ENCODE measurements at places on chromosomes 7 and 10. TPM values are rescaled to one million over a fixed set of nuclear protein-coding genes. Genes with fewer than 3 reads are reported as not detected.

- no peaks in the 10 kb centered on the region for H3K27me3 ChIP-seq
- no peaks in the 10 kb centered on the region for H3K36me3 ChIP-seq
- H3K4me3 ChIP-seq = no peak overlapping the region
- DNase-seq = no peak
- H3K27ac ChIP-seq = no peak overlapping the region
Measured at GRCh38 chr7:33937871-33938270, 32.5 kb downstream of the BMPER start.

- H3K36me3 ChIP-seq = no peaks in the 10 kb centered on the region
- H3K27ac ChIP-seq = no peak overlapping the region
- no peak overlapping the region for H3K4me3 ChIP-seq
- peaks cover 39% of the 10 kb centered on the region for H3K4me1 ChIP-seq
- no peak for DNase-seq
Measured at GRCh38 chr7:28106321-28106829, 74.2 kb downstream of the JAZF1 start.

DNA sequence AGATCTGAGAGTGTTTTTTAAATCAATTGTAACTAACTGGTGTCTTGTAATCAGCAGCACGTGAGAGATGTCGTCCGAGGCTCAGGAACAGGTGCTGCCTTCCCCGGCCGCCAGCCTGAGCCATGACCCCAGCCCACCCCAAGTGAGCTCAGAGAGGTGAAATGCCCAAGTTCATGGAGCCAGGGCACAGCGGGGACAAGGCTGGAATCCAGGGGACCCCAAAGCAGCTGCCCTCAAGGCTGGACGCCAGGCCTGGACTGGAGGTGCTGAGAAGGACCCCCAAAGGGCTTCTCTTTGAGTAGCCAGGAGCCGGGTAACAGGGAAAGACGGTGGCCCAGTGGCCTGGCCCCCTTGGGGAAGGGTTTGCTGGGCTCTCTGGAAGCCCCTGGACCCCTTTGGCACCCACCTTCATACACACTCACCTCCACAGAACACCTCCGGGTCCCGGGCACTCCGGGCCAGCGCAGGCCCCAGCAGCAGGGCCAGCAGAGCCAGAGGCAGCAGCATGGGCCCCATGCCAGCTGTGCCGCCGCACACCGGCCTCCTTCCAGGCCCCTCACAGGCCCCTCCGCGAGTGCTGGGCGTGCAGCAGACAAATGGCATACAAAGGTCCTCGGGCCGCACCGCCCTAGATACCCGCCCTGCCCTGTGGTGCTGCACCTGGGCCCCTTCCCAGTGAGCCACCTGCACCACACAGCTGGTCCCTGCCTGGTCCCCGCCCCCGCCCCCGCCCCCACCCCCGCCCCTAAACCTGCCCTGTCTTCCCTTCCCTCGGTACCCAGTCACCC is 24.0 kb upstream of the CNPY1 start:
- H3K36me3 ChIP-seq = no peaks in the 10 kb centered on the region
- H3K27ac ChIP-seq = no peak overlapping the region
- no peak for DNase-seq

DNA sequence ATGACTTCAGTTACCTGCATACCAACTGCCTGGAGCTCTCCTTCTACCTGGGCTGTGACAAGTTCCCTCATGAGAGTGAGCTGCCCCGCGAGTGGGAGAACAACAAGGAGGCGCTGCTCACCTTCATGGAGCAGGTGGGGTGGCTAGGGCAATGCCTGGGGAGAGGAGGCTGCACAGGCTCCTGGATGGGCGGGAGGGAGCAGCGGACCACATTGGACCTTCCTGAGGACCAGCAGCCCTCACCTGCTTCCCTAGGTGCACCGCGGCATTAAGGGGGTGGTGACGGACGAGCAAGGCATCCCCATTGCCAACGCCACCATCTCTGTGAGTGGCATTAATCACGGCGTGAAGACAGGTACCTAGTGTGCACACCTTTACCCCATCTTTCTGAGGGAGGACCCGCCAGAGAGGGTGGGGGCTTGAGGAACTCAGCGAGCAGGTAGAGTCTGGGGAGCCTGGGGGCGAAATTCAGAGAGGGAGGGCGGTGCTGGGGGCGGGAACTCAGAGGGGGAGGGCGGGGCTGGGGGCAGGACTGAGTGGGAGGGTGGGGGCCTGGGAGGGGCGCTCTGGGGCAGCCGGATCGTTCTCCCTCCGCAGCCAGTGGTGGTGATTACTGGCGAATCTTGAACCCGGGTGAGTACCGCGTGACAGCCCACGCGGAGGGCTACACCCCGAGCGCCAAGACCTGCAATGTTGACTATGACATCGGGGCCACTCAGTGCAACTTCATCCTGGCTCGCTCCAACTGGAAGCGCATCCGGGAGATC is 9.0 kb downstream of the AEBP1 start:
- peaks cover 10% of the 10 kb centered on the region for H3K36me3 ChIP-seq
- no peaks in the 10 kb centered on the region for H3K27me3 ChIP-seq
- H3K27ac ChIP-seq = no peak overlapping the region
- no peak for DNase-seq

DNA sequence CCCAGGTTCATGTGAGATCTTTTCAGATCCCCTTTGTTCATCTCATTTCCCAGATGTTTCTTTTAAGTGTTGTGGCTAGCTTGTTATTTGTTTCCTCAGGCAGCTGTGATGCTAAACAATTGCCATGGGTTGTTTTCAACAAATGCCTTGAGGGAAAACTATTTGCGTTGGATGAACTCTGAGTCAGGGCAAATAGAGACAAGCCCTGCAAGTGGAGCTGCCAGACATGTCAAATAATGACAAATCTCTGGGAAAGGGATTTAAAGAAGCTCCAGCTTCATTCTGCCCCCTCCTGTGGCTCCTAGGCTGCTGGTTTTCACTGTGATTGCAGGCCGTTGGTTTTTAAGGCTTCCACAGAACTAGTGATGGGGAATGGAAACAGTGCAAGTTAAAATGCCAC is 272.4 kb upstream of the SP8 start:
- no peak overlapping the region for H3K4me3 ChIP-seq
- no peak overlapping the region for H3K27ac ChIP-seq
- H3K27me3 ChIP-seq = no peaks in the 10 kb centered on the region
- peaks cover 6% of the 10 kb centered on the region for H3K36me3 ChIP-seq
- peak; percentile 80 for DNase-seq

DNA sequence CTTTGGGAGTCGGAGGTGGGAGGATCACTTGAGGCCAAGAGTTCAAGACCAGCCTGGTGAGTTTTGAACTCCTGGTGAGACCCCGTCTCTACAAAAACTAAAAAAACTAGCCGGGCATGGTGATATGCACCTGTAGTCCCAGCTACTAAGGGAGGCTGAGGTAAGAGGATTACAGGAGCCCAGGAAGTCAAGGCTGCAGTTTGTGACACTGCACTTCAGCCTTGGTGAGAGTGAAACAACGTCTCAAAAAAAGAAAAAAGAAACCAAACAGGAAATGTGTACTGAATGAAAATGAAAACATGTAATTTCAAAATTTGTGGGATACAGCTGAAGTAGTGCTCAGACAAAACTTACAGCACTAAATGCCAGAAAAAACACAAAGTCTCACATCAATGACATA is 7.6 kb downstream of the ARHGAP12 start:
- no peaks in the 10 kb centered on the region for H3K27me3 ChIP-seq
- DNase-seq = no peak
- H3K4me3 ChIP-seq = no peak overlapping the region

GRCh38 chr10:84237199-84238051 is 3.9 kb downstream of the LRIT1 start:
- no peaks in the 10 kb centered on the region for H3K4me1 ChIP-seq
- H3K4me3 ChIP-seq = no peak overlapping the region
- no peak for DNase-seq
- peaks cover 17% of the 10 kb centered on the region for H3K27me3 ChIP-seq
- H3K27ac ChIP-seq = no peak overlapping the region

GRCh38 chr10:570628-571163 is 118.8 kb downstream of the DIP2C start:
- H3K4me3 ChIP-seq = no peak overlapping the region
- no peaks in the 10 kb centered on the region for H3K4me1 ChIP-seq
- H3K36me3 ChIP-seq = no peaks in the 10 kb centered on the region
- no peak overlapping the region for H3K27ac ChIP-seq
- DNase-seq = no peak

DNA sequence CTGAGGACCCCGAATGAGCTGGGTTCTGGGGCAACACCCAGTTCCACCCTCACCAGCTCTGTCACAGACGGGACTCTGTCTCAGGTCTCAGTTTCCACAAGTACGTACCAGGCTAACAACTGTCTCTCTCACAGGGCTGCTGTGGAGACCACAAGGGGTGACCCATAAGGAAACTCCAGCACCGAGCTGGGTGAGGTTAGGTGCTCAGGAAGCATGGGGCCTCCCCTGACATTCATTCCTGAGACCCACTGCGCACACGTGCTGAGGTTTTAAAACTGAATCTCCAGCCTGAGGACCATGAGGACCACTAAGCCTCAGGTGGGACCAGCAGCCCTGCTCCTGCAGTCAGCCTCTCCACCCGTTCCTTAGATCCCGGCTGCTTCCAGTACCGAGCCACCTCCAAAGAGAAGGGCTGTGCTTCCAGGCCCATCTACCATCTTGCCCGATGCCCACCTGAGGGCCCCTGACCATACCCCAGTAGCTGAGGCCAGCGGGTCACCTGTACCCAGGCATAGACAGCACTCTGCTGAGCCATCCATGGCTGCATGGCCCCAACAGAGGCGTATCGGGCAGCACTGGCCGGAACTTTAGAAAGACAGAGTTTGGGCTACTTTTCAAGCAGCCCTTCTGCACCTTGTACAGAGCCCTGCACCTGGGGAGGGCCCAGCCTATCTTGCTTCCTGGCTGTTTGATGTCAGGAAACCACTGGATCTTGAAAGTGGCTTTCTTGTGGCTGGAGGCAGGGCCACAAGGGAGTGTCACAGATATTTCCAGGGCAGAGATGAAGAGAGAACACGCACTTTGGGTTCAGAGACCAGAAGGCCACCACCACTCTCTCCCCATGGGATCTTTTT is 18.7 kb downstream of the HSPA12A start:
- H3K36me3 ChIP-seq = no peaks in the 10 kb centered on the region
- DNase-seq = no peak
- no peaks in the 10 kb centered on the region for H3K27me3 ChIP-seq

- H3K4me1 ChIP-seq = no peaks in the 10 kb centered on the region
- H3K4me3 ChIP-seq = no peak overlapping the region
- no peak overlapping the region for H3K27ac ChIP-seq
- no peaks in the 10 kb centered on the region for H3K36me3 ChIP-seq
- H3K27me3 ChIP-seq = no peaks in the 10 kb centered on the region
Measured at GRCh38 chr10:21797984-21798765, 205.4 kb downstream of the DNAJC1 start.

DNA sequence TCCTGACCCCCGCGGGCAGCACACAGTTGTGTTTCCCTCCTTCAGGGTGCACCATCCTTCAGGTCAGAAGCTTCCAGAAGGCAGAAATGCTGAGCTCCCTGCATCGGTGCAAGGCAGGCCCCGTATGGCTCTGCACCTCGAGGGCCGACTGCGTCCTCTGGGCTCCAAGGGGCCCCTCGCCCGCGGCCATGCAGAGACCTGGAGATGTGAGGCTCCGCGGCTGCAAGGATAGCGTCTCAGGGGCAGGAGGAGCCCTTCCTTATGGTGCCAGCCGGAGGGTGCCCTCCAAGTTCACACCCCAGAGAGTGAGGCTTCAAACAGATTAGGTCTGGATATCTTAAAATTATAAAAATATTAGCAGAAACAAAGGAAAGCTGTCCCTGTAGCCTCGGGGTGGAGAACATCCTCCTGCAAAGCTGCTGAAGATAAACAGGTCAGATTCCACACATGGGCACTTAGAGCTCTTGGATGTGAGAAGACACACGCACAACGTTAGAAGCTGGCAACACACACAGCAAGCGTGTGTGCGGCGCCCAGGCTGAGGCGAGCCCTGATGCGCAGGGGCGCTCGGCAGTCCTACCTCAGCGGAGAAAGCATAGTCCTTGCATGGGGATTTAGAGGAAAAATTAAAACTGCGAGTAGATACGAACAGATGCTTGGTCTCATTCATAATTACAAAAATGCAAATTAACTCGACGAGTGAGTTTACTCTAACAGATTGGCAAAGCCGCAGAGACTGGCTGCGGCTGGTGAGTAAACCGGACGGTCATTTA is 20.4 kb downstream of the KNDC1 start:
- no peaks in the 10 kb centered on the region for H3K4me1 ChIP-seq
- no peak overlapping the region for H3K27ac ChIP-seq
- no peaks in the 10 kb centered on the region for H3K36me3 ChIP-seq
- no peak overlapping the region for H3K4me3 ChIP-seq
- no peak for DNase-seq

GRCh38 chr7:93301736-93302135 is 69.6 kb downstream of the VPS50 start:
- H3K4me3 ChIP-seq = no peak overlapping the region
- H3K27me3 ChIP-seq = no peaks in the 10 kb centered on the region
- peaks cover 5% of the 10 kb centered on the region for H3K4me1 ChIP-seq
- no peak overlapping the region for H3K27ac ChIP-seq
- DNase-seq = no peak

- no peak overlapping the region for H3K27ac ChIP-seq
- H3K27me3 ChIP-seq = peaks cover 33% of the 10 kb centered on the region
- DNase-seq = no peak
- no peaks in the 10 kb centered on the region for H3K36me3 ChIP-seq
- no peaks in the 10 kb centered on the region for H3K4me1 ChIP-seq
Measured at GRCh38 chr7:116071629-116072028, 41.1 kb upstream of the TFEC start.

- no peak overlapping the region for H3K27ac ChIP-seq
- H3K36me3 ChIP-seq = no peaks in the 10 kb centered on the region
- H3K27me3 ChIP-seq = no peaks in the 10 kb centered on the region
- DNase-seq = peak; percentile 72
- H3K4me3 ChIP-seq = no peak overlapping the region
- H3K4me1 ChIP-seq = no peaks in the 10 kb centered on the region
Measured at GRCh38 chr10:48215486-48216203, 58.9 kb downstream of the FRMPD2 start.

GRCh38 chr7:134527979-134528371 is 608 bp downstream of the AKR1B10 start:
- peak; percentile 56 for DNase-seq
- H3K4me1 ChIP-seq = peaks cover 42% of the 10 kb centered on the region
- no peaks in the 10 kb centered on the region for H3K27me3 ChIP-seq
- H3K36me3 ChIP-seq = no peaks in the 10 kb centered on the region
- peak overlapping the region; percentile 43 for H3K4me3 ChIP-seq

- H3K4me1 ChIP-seq = no peaks in the 10 kb centered on the region
- H3K27ac ChIP-seq = no peak overlapping the region
Measured at GRCh38 chr10:103433858-103434257, 18.3 kb downstream of the CALHM2 start.

DNA sequence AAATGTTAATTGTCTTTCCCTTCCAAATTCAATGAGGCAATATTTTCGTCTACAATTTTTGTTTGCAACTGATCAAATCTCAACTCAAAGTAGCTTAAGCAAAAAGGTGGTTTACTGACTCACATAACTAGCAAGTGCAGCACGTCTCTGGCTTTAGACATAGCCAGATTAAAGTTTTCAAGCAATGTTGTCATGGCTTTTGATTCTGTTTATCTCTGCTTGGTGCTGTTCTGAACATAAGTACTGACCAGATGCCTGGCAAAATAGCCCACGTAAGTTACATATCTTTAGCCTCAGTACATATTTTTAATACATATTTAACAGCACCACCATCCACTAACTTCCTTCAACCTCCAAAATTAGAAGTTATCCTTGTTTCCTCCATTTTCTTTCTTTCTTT is 877.9 kb downstream of the KCNMA1 start:
- no peaks in the 10 kb centered on the region for H3K36me3 ChIP-seq
- H3K27ac ChIP-seq = no peak overlapping the region
- no peak for DNase-seq
- H3K4me3 ChIP-seq = no peak overlapping the region
- H3K4me1 ChIP-seq = no peaks in the 10 kb centered on the region

The CYREN gene
- total RNA-seq = 66.8 TPM

The SLC26A5 gene
- total RNA-seq = 0.86 TPM

The CADPS2 gene
- total RNA-seq = 7.5 TPM

The LIPJ gene
- not detected for total RNA-seq

The TUBAL3 gene
- total RNA-seq = not detected

The HOXA11 gene
- 26.6 TPM for total RNA-seq

The ANKRD61 gene
- total RNA-seq = 0.26 TPM

The MSMB gene
- total RNA-seq = not detected

The SLC13A4 gene
- not detected for total RNA-seq

Measured in PC-3 (cell line).